ENCODE measurements at places on chromosomes 3 and 15.

DNA sequence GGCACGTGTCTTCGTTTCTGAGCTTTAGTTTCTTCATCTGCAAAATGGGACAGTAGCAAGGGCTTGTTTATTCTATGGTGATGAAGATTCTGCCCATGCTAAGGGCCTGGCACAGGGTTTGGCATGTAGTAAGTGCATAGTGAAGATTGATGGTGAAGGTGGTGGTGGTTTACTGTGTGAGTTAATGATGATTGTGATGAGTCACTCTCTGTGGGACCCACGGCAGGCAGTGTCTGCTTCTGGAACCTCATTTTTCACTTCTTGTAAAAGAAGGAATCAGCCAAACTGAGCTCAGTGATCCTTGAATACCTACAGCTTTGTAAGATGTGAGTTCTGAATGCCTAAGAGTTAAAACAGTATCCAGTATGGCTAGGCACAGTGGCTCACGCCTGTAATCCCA lies 86.2 kb upstream of the LRTM1 start:
- no peak for DNase-seq

DNA sequence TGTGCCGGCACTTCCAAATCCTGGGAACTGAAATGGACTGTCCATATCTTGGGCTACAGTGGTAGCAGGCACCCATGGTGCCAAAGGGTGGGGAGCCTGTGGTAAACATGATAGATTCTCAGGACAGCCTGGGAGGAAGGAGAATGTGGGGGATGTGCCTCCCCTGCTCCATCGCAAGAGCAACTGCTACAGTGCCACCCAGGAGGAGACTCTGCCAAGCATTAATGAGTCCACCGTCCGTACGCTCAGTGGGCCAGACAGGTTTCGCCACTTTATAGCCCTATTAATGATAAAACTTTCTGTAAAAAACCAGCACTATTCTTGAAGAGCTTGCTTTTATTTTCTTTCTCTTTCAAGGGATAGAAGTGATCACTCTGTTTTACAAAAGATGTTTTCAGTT lies 75.2 kb downstream of the FMN1 start:
- no peak for DNase-seq

DNA sequence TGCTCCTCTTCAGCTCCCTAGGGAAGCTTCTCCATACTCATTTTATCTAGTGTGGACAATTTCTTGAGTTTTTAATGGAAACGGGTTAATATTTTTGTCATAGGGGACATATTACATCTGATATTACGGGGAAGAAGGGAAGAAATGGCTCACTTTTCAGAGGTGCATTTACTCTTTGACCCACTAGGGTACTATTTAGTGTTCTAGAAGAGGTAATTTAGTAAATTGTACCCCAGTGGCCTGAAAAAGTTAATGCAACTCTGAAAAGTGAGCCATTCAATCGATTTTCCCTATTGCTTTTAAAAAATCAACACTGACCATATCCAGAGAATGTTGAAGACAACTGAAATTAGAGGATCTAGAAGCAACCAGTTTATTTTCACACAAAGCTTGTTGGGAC lies 71.2 kb downstream of the MAP2K5 start:
- DNase-seq = no peak

DNA sequence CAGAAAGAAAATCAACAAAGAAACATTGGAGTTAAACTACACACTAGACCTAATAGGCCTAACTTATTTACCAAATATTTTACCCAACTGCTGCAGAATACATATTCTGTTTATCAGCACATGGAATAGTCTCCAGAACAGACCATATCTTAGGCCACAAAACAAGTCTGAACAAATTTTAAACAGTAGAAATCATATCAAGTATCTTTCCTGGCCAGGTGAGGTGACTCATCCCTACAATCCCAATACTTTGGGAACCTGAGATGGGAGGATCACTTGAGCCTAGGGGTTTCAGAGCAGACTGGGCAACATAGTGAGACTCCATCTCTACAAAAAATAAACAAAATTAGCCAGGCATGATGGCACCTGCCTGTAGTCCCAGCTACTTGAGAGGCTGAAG lies 18.1 kb upstream of the KPNA4 start:
- DNase-seq = no peak

GRCh38 chr3:21526461-21526860 lies 224.5 kb downstream of the ZNF385D start:
- DNase-seq = no peak

GRCh38 chr3:52775877-52776276 lies 1.5 kb upstream of the ITIH1 start:
- DNase-seq = no peak

DNA sequence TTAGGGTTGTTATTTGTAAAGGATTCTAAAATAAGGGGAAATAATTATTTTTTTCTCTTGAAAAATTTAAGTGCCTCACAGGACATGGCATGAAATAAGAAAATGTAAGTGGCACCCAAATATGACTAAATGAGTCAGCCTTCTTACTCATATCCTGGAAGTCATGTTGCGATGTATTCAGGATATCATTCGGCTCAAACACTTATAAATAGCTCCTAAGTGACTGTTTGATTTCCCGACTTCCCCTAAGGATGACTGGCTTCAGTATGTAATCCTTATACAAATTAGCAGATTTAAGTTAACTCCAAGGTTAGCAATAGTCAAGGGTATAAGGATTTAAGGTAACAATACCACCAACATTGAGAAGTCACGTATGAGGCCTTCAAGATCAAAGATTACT lies 57.3 kb upstream of the OSTN start:
- DNase-seq = no peak

- no peak for DNase-seq
Observed at GRCh38 chr15:90552162-90552928, 22.6 kb downstream of the CRTC3 start.

DNA sequence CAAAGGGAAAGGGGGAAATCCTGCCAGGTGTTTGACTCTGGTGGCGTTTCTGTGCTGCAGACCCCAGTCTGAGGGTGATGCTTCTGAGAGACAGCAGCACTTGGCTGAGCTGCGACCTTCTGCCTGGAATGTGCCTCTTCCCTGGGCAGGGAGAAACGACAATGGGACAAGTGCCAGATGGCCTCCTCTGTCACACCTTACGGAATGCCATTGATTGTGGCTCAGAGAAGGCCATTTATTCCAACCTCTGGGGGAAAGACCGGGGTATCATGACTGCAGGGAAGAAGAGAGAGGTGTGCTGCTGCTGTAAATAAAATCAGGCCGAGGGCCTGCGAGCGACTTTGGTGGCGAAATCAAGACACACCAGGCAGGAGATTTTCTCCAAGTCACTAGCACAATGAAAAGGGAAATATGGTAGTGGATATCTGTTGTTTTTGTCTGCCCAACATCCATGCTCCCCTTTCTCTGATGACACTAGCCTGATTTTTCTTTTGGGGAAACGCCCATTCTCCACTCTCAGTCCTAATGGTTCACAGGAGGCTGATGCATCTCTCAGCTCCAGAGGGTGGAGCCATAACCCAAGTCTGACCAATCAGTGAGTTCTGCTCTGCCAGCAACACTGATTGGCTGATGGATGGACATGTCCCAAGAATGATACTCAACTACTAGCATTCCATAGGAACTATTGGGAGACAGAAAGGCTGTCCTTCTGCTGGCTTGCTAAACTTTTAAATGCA lies 336.1 kb downstream of the FOXP1 start:
- DNase-seq = no peak
